NCI-H1930 (cell line): ENCODE measurements at places on chromosomes 1 and 21.

DNA sequence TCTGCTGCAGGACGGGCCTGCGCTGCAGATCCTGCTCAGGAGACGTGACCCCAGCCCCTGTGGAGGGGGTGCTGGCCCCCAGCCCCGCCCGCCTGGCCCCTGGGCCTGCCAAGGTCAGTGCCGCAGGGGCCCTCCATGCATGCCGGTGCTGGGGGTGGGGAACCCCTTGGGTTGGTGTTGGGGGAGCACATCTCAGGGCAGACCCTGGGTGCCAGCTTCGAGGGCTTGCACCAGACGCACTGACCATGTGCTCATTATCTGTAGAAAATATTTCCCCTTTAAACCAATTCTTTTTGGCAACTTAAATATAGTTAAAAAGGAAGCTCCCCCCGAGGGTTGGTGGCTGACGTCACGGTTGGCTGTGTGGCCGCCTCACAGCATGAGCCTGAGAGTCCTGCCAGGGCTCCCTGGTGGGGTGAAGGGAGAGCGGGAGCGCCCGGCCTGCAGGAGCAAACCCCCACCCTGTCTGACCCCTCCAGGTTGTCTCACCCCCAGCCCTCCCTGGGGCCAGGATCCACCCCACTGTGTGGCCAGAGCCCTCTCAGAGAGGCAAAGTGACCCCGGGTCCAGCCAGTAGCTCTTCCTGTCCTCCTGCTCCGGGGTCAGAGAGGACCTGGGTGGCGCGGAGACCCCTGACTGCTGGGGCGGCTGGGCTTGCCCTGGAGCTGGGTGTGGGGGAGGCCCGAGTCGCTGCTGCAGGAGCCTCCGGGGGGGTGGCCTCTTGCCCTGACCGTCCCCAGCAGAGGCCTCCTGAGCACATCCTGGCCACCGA lies 5.3 kb upstream of the PFKL start:
- DNase-seq: no peak

- DNase-seq: no peak
These were observed 33.5 kb downstream of the LAMC2 start for GRCh38 chr1:183219616-183220009.

GRCh38 chr1:108785880-108786279 lies 39.4 kb downstream of the STXBP3 start:
- no peak for DNase-seq

GRCh38 chr21:35476621-35477395 lies 427.7 kb upstream of the RUNX1 start:
- DNase-seq: no peak

- DNase-seq: no peak
These were observed 5.8 kb downstream of the VWA1 start for GRCh38 chr1:1441002-1441888.

- DNase-seq: no peak
These were observed 8.9 kb downstream of the SIPA1L2 start for GRCh38 chr1:232621050-232621449.

DNA sequence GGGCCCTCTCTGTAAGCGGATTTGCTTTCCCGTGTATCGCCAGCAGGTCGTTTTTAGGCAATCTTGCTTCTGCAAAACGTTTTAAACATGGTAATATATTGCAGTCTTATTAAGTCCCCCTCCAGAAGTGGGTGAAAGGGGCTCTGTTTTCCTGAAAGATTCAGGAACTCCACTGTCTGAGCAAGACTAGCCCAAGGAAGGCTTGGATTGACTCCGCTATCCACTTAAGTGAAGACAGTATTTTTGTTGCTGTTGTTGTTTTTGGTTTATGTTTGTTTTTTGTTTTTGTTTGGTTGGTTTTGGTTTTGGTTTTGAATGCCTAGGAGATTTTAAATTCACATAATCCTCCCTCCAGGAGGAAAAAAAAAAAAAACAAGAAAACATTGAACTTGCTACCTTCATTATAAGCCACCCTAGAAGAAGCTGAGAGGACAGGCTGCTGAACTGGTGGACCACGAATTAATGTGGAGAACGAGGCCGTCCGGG lies 29.1 kb upstream of the NFIA start:
- no peak for DNase-seq

- DNase-seq: no peak
These were observed 35.2 kb upstream of the SYT2 start for GRCh38 chr1:202745323-202745888.

DNA sequence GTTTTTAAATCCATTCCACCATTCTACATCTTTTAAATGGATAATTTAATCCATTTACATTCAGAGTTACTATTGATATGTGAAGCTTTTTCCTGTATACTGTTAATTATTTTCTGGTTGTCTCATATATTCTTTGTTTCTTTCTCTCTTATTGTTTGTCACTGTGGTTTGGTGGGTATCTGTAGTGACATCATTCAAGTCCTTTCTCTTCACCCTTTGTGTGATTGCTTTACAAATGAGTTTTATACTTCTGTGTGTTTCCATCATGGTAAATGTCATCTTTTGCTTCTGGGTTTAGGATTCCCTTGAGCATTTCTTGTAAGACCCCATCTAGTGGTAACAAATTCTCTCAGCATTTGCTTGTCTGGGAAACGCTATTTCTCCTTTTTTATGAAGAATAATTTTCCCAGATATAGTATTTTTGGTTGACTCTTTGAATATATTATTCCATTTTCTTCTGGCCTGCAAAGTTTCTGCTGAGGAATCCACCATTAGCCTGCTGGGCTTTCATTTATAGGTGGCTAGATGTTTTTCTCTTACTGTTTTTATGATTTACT lies 10.2 kb downstream of the LY9 start:
- DNase-seq: no peak

DNA sequence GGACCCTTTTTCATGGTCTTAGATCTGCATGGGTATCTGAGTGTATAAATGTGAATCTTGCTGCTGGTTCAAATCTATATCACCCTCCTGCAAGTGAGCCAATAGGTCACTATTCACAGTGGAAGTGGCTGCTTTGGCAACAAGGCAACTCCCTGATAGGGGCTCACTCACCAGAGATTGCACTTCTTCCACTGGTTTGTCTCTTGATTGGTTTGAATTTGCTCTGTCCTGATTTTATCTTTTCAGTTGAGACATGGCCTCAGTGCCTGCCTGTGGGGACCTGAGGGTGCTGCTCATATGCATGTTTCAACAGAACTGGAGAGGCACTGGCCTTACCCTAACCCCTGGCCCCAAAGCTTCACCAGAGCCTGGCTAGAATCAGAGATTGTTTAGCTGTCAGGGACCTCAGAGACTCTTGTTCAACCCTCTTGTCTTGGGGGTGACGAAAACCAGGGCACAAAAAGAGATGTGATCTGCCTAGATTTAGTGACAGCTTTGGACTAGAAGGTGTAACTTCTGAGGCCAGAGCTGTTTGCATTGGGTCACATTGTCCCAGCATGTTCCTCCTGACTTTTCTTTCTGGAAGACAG lies 16.9 kb downstream of the AVPR1B start:
- DNase-seq: no peak

DNA sequence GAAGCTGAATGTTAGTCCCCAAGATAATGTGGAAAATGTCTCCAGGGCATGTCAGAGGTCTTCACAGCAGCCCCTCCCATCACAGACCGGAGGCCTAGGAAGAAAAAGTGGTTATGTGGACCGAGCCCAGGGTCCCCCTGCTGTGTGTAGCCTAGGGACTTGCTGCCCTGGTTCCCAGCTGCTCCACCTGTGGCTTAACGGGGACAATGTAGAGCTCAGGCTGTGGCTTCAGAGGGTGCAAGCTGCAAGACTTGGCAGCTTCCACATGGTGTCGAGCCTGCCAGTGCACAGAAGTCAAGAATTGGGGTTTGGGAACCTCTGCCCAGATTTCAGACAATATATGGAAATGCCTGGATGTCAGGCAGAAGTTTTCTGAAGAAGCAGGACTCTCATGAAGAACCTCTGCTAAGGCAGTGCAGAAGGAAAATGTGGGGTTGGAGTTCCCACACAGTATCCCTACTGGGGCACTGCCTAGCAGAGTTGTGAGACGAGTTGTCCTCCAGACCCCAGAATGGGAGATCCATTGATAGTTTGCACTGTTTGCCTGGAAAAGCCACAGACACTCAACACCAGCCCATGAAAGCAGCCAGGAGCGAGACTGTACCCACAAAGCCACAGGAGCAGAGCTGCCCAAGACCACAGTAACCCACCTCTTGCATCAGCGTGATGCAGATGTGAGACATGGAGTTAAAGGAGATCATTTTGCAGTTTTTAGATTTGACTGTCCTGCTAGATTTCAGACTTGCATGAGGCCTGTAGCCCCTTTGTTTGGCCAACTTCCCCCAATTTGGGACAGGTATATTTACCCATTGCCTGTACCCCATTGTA lies 204.9 kb downstream of the MRPL39 start:
- DNase-seq: no peak

- DNase-seq: no peak
These were observed 20.7 kb downstream of the AGPAT3 start for GRCh38 chr21:43885721-43886120.

DNA sequence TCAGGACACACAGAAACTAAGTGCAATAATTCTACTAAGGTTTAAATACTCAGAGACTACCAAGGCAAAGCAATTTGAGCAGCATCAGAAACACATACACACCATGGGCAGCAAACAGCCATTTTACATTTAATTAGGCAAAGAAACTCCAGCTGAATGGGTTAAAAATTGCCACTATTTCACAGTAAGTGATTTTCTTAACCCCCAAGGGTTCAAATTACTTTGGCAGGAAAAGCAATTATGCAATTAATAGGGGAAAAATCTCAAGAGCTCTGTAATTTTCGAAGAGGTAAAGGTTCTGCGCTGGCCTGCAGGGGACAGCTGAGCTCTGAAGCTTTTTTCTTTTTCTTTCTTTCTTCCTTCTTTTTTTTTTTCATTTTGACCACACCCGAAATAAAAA lies 206.2 kb upstream of the RRP15 start:
- no peak for DNase-seq

DNA sequence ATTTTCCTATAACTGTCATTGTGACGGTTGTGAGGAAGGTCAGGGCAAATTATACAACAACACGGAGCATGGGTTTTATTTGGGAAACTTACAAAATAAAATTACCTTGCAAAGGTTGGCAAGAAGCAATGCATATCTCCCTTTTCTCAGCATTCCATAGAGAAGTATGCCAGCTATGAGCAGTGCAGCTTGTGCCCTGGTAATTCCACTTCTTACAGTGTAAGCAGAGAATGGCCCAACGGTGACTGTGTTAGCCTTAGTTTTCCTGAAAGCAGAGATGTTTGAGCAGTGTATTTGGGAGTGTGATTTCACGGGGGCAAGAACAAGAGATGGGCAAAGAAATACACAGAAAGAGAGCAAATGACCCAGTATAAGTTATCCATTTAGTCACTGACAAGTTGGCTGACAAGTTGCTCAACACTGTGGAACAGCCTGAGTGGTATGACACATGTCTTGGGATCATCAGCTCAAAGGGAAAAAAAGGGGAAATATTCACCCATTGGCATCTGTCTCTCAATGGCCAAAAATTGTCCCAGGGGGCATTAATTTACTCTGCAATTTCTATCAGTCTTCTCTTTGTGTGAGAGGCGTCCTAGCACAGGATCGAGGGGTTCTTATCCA lies 210.9 kb upstream of the NRIP1 start:
- DNase-seq: no peak

DNA sequence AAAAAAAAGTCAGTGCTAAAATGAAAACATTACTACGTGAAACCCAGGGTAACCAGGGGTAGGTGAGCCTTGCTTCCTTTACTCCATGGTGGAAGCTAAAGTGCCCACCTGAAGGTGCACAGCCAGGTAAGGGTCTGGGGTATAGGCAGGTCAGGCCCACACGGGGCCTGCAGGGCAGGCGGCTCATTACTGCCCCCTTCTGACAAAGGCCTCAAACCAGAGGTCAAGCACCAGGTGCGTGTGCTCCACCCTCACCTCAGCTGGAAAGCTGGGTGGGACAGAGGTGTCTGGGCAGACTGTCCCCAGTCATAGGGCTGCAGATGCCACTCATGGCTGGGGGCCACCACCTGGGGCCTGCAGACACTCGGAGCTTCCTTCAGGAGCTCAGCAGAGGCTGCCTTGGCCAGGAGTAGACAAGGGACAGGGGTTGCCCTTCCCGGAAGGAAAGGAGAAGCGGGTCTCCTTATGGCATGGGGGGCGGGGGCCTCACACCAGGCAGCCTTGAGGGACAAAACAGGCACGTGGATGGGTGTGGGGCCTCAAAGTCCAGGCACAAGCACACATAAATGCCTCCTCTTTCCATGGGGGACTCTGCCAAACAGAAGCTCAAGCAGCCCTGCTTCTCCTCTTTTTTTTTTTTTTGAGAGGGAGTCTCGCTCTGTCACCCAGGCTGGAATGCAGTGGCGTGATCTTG lies 36.2 kb downstream of the ACOT7 start:
- DNase-seq: no peak

- no peak for DNase-seq
These were observed 6.0 kb downstream of the MIER1 start for GRCh38 chr1:66930823-66931174.

DNA sequence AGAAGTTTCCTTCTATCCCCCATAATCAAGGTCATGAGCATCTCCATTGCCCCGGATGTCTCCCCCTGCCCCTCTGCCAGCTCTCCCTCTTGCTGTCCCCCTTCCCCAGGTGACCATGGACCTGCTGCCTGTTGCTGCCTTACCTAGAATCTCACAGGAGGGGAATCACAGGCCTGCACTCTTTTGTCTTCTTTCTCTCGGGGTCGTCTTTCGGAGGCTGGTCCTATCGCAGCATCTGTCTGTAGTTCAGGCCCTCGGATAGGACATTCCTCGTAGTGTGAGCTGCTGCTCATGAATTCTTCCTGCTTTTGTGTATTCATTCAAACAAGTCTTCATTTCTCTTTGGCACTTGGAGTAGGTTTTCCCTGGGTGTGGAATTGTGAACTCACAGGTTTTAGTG lies 39.9 kb upstream of the ACTRT2 start:
- DNase-seq: no peak

GRCh38 chr1:229980009-229980408 lies 87.0 kb upstream of the GALNT2 start:
- DNase-seq: no peak

DNA sequence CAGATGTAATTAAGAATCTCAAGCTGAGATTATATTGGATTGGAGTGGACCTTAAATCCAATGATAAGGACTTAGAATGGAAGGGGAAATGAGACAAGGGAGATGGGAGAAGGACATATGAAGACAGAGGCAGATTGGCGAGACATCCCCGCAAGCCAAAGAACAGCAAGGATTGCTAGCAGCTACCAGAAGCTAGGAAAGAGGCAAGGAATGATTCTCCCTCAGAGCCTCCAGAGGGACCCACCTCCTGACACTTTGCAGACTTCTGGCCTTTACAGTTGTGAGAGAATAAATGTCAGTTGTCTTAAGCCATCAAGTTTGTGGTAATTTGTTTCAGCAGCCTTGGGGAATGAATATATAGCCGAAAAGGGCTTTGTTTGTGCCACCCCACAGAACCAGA lies 20.7 kb downstream of the METTL13 start:
- DNase-seq: no peak

GRCh38 chr1:206606867-206607266 lies 5.4 kb downstream of the EIF2D start:
- no peak for DNase-seq
